Left renal cortex interstitium (tissue), 4 donors: ENCODE measurements at places on chromosomes 11 and 22.

GRCh38 chr22:23240639-23241389 is 60.5 kb downstream of the BCR start:
- DNase-seq = no peak

DNA sequence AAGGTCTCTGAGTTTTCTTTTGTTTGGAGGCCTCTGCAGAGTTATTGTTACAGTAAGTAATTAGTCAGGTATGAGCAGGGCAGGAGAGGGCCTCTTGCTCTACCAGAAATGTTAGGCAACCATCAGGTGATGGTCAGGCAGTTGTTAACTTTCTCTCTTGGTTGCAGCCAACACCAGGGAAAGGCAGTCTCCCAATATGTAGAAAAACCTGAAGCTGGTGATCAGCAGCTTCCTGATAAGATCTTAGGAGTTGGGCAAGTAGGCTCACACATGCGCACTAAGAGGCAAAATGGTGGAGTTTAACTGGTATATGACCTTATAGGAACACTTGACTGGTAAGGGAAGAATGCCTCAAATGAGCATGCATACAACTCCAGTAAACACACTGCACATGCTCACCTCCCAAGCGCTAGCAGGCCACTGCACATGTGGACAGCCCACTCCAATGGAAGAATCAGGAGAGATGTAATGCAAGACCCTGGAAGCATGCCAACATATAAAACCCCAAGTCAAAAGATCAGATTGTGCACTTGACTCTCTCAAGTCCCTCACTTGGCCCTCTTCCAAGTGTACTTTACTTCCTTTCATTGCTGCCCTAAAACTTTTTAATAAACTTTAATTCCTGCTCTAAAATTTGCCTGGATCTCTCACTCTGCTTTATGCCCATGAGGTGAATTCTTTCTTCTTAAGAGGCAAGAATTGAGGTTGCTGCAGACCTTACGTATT is 23.7 kb upstream of the SLC35F2 start:
- DNase-seq = no peak

- no peak for DNase-seq
These were observed 48.7 kb downstream of the C11orf58 start for GRCh38 chr11:16787035-16787742.

GRCh38 chr11:34189191-34189590 is 83.8 kb downstream of the NAT10 start:
- no peak for DNase-seq
